ENCODE measurements at places on chromosomes 12 and 14.

DNA sequence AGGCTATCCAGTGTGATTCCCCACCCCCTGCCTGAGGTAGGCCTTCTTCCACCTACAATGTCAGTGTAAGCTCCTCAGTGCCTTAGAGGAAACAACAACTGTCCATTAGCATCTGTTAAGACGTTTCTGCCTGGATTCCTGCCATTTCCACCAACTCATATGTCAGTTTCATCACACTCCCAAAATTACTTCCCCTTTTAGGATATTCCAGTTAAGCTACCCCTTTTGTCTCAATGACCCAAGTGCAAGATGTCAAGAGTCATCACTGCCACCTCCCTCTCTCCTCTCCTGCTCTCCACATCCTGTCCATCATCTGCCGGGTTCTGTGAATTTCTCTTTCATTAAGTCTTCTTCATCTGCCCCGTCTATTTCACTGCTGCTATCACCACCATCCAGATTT lies 189.4 kb downstream of the DPF3 start:
- no peak for DNase-seq

DNA sequence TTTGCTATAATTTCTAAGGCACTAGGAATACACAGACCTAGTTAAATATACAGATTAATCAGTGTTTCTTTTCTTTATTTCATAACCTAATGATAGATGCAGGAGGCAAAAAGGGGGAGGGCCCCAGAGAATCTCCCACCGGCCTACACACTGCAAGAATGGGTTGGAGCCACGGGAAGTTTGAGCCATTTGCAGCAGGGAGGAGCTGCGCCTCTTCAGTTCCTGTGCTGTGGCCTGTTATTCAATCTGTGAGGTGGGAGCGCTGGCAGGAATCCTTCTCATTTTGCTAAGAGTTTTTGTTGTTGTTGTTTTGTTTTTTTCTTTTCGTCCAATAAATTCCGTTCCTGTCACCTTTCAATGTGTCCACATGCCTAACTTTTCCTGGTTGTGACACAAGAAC lies 251.3 kb upstream of the RPL10L start:
- no peak for DNase-seq

GRCh38 chr12:79531518-79531917 lies 159.2 kb downstream of the PAWR start:
- no peak for DNase-seq

- peak; percentile 81 for DNase-seq
Measured at GRCh38 chr12:105420659-105421240, 90.3 kb downstream of the C12orf75 start.

DNA sequence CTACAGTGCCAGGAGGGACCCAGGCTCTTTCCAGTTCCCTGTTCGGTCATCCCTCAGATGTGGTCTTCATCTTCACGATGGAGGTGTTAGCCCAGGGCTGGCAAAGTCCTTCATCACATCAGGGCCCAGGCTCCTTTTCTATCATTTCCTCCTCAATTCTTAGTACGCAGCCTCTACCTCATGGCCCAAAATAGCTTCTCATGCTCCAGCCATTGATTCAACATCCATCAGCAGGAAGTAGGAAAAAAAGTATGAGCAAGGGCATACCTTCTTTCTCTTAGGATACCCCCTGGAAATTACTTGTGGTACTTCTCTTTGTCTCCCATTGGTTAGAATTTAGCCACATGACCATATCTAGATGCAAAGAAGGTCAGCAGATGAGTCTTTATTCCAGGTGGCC lies 12.2 kb upstream of the ZDHHC22 start:
- no peak for DNase-seq

DNA sequence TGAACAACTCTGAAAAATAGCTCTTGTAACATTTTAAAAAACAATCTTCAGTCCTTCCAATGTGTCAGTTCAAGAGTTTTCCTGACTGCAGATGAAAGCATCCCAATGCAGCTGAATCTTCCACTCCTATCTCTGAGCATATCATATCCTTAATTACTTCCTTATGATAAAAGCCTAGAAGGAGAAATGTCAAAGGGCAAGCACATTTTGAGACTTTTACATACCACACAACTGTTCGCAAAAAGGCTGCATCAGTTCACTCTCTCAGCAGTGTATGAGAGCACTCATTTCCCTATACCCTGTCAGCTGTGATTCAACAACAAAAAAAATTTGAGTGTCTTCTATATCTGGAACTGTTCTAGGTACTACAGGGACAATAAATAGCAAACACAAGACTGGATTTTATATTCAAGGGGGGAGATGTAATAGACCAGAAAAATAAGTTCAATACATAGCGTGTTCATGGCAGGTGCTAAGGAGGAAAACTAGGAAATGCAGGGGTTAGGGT lies 66.1 kb downstream of the ACADS start:
- DNase-seq = no peak

- DNase-seq = no peak
Measured at GRCh38 chr12:6295094-6295811, 15.2 kb upstream of the PLEKHG6 start.

DNA sequence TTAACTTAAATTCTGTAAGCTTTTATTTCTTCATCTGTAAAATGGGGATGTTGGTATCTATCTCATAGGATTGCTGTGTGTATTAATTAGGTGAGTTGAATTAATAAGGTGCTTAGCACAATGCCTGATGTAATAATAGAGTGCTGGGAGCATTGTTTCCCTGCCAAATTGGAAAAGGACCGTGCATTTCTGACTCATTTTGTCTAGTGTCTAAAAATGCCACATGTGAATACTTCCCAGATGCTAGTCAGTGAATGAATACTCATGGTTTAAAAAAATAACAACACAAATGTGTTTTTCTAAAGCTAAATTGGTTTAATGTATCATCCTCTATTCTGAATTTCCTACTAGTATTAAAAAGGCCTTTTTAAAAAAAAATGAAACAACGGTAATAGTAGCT lies 45.4 kb upstream of the NEDD1 start:
- DNase-seq = no peak

- no peak for DNase-seq
Measured at GRCh38 chr12:102755266-102755665, 161.8 kb downstream of the PAH start.

DNA sequence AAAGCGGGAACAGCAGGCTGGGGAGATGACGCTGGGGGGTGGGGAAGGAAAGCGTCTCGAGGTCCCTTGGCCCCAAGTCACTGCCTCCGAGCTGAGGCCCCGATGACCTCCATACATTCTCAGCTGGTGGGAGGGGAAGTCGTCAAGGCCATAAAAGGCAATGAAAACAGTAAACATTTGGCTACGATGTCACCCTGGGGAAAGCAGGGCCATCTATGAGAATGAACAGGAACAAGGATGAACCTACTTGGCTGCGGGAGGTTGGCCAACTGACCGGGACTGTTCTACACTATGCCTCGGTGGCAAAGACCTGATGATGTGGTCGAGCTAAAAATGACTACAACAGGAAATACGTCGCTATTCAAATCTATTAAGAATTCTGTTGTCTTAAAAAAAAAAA lies 19.5 kb downstream of the PRKAB1 start:
- DNase-seq = no peak

DNA sequence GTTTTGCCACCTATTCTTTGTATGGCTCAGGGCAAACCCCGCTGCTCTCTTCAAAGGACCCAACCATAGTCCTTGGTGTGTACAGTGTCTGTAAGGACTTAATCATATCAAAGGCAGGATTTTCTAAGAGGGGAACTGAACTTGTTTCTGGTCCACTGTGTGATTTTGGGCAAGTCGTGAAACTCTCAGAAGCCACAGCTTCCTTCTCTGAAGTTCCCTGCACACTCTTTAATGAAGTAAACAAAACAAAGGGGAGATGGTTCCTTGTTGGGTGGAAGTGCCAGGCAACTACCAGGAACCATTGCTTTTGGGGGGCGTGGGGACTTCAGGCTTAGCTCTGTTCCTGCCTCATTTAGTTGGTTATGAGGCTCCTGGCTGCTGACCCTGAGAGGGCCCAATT lies 152.4 kb downstream of the VRK1 start:
- peak; percentile 51 for DNase-seq

GRCh38 chr12:48903982-48904411 lies 21.3 kb downstream of the FKBP11 start:
- peak; percentile 79 for DNase-seq

- no peak for DNase-seq
Measured at GRCh38 chr14:105500726-105501101, 9.7 kb downstream of the TEDC1 start.

GRCh38 chr14:59187802-59188460 lies 536 bp upstream of the DAAM1 start:
- DNase-seq = no peak

GRCh38 chr12:12403264-12404248 lies 46.7 kb downstream of the BORCS5 start:
- no peak for DNase-seq

GRCh38 chr12:32399370-32400113 lies at the start of gene FGD4:
TSS of gene FGD4 (plus strand) at chr12:32399558.
- peak; percentile 35 for DNase-seq

- no peak for DNase-seq
Measured at GRCh38 chr14:40899435-40899834, 707.2 kb upstream of the LRFN5 start.

DNA sequence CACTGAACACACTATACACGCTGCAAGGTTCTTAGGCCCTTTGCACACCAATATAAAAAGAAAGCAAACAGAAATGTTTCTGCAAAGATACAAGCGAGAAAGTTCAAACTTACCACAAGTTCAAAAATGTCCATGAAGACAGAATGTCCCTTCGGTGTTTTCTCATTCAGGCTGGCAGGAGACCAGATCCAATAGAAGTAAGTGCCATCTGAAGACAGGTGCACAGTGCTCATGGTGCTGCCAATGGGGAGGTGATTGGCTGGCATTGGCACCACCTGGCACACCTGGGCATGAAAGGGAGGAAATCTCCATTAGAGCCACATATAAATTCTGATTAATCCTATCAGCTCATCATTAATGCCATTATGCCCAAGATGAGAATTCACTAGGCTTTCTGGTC lies 76.3 kb downstream of the HECTD4 start:
- DNase-seq = no peak

GRCh38 chr12:113278633-113279032 lies 56.3 kb downstream of the SLC8B1 start:
- no peak for DNase-seq

GRCh38 chr14:28375295-28375694 lies 391.3 kb upstream of the FOXG1 start:
- peak; percentile 20 for DNase-seq

- DNase-seq = no peak
Measured at GRCh38 chr12:93100610-93101009, 171.5 kb upstream of the EEA1 start.

DNA sequence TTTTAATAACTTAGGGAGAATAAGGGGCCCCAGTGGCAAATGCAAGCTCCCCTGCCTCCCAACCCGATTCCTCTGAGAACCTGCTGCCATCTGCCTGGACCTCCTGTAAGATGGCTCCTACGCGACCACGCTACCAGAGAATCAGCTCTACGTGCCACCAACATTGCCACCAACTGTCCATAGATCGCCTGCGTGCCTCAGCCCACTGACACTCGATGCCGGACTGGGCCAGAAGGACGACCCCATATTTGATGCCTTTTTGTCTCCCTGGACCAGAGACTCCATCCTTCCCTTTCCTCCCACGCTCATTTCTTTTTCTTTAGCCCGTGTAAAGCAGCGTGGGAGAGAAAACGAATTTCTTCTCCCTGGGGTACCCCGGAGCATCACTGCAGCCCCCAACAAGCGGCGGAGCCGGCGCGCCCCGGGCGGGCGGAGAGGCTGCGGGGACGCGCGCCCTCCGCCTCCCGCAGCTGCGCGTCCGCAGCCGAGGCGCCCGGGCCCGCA lies 565 bp upstream of the KLHL42 start:
- DNase-seq = peak; percentile 50

DNA sequence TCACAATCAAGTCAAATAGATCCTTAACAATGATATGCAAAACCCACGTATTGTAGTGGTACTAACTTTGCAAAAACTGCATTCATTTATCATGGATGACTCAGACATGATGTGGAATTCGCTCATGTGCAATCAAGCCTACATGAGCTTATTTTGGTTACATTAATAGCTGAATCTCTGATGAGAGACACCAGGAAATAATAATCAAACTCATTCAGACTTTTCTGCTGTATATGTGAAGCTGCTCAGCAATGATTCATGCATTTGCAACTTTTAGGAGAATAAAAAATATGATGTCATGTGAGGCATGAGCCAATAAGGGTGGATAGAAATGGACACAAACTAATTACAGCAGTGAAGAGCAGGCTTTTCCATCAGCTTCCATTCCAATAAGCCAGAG lies 1075.8 kb upstream of the TMEM132C start:
- DNase-seq = no peak

DNA sequence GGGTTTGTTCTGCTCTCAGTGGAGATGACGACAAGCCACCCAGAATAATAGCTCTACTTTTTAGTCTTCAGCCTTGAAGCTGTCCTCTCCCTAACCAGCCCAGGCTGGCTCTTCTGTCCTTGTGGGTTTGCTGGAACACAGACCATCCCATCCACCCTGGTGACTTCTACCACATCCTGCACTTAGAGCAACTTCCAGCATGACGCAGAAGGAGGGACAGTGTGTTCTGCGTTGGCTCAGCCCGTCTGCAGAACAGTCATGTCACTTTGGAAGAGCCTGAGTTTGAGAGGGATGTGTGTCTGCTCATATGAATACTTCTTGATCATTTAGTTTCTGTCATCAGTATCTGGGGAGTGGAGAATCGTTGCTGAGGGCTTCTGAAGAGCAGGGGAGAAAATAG lies 198.0 kb downstream of the CACNA1C start:
- DNase-seq = no peak

GRCh38 chr12:29858270-29858786 lies 74.6 kb upstream of the TMTC1 start:
- DNase-seq = peak; percentile 8

DNA sequence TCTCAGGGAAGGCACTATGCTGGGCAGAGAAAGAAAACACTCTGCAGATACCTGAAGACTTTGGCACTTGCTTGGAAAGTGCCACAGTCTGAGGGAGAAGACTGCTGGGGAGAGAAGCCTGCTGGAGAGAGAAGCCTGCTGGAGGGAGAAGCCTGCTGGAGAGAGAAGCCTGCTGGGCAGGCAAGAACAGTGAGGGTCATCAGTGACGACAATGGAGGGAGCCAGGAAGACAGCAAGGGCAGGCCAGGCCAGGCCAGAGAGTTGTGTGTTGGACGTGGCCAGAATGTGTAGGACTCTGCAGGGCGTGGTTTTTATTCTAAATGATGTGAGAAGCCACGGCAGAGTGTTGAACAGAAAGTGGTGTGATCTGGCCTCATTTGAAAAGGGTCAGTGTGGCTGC lies 185.3 kb upstream of the ABCD2 start:
- no peak for DNase-seq

DNA sequence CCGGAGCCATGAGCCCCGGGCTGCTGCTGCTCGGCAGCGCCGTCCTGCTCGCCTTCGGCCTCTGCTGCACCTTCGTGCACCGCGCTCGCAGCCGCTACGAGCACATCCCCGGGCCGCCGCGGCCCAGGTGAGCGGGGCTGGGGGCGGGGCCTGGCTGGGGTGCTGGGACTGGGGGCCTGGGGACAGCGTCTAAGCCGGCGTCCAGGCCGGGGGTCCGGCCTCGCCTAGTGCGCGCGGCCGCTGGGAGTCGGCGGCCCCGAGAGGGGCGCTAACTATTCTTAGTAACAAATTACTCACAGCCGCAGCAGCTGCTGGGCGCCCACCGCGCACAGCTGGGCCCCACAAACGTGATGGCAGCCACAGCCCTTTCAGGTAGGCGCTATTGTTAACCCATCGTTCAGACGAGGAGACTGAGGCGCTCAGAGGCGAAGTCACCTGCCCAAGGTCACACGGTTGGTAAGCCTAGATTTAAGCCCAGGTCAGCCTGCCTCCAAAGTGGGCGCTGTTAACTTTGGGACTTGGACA lies 374 bp downstream of the CYP46A1 start:
- DNase-seq = peak; percentile 22

All from pons (tissue), 1 donor.